ENCODE measurements at places on chromosomes 1 and 21. TPM values are rescaled to one million over a fixed set of nuclear protein-coding genes. Genes with fewer than 3 reads are reported as not detected.
A peak's percentile ranks its signal among the peaks of the same experiment; 100 is the strongest.

DCST1 gene
- 0.42 TPM for total RNA-seq

IL6R gene
- 44.4 TPM for total RNA-seq

CYP4Z1 gene
- total RNA-seq = 2.8 TPM

NCF2 gene
- total RNA-seq = 5.2 TPM

RABIF gene
- 6.4 TPM for total RNA-seq

- H3K27me3 ChIP-seq = no peaks in the 10 kb centered on the region
- no peaks in the 10 kb centered on the region for H3K36me3 ChIP-seq
Observed at GRCh38 chr1:241292973-241293372, 64.0 kb downstream of the RGS7 start.

DNA sequence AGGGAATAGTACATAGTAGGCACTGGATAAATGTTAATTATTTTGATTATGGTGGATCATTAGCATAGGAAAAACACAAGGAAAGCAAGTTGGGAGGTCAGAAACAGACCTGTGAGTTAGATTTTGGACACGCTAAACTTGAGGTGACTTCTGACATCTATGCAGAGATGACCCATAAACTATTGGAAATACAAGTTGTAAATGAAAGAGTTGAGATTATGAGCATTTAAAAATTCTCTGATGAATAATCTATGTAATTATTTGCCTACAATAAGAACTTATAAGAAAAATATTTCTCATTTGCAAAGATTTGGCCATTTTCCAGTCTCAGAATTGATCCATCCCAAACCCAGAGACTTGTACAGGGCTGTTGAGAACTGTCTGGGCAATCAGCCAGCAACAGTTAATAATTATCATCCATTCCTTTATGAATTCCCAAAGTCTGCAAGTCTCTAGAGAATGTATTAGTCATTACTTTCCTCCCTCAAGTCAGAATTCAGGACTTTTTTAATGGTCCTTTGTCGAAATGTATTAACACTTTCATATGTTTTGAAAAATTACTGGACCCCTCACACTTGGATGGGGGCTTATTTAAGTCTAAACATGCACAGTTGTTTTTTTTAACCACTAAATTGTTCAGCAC is 19.4 kb upstream of the SLAMF6 start:
- H3K36me3 ChIP-seq = no peaks in the 10 kb centered on the region
- no peak for DNase-seq
- H3K4me3 ChIP-seq = no peak overlapping the region

GRCh38 chr1:23997812-23998211 is 17.7 kb upstream of the SRSF10 start:
- no peaks in the 10 kb centered on the region for H3K27me3 ChIP-seq
- H3K4me1 ChIP-seq = peaks cover 9% of the 10 kb centered on the region
- H3K36me3 ChIP-seq = no peaks in the 10 kb centered on the region
- DNase-seq = no peak

DNA sequence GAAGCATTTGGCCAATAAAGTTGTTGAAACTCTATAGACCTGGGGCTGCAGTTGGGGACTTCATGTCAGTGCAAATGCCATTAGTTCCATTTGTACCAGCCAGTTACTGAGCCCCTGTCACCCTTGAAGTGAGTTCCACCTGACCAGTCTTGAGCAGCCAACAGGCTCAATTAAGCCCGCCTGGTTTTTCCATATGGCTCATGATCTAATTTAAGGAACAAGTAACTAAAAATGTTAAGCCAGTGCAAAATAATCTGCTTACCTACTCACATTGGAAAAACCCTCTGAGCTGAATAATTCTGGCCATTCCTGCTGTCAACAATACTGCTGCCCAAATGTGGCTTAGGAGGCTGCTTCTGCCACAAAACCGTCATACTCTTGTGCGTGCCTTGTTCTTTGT is 21.6 kb downstream of the NSUN4 start:
- H3K4me3 ChIP-seq = no peak overlapping the region
- H3K27ac ChIP-seq = no peak overlapping the region
- H3K36me3 ChIP-seq = peaks cover 81% of the 10 kb centered on the region
- no peaks in the 10 kb centered on the region for H3K27me3 ChIP-seq

GRCh38 chr1:110070671-110071242 is at the start of gene ALX3:
TSS of gene ALX3 (minus strand) at chr1:110070672. CDS start at chr1:110070612, 60 bp downstream.
- H3K36me3 ChIP-seq = no peaks in the 10 kb centered on the region
- H3K4me3 ChIP-seq = peak within 1 kb of the TSS; percentile 37
- DNase-seq = no peak

GRCh38 chr1:36166938-36167905 is 11.3 kb downstream of the MAP7D1 start:
- H3K27me3 ChIP-seq = no peaks in the 10 kb centered on the region
- peaks cover 90% of the 10 kb centered on the region for H3K4me1 ChIP-seq
- DNase-seq = no peak
- peaks cover 13% of the 10 kb centered on the region for H3K36me3 ChIP-seq

- H3K27me3 ChIP-seq = no peaks in the 10 kb centered on the region
- H3K4me3 ChIP-seq = no peak overlapping the region
- no peak for DNase-seq
- no peaks in the 10 kb centered on the region for H3K36me3 ChIP-seq
- H3K4me1 ChIP-seq = peaks cover 31% of the 10 kb centered on the region
Observed at GRCh38 chr1:158146739-158147138, 34.0 kb upstream of the CD1D start.

DNA sequence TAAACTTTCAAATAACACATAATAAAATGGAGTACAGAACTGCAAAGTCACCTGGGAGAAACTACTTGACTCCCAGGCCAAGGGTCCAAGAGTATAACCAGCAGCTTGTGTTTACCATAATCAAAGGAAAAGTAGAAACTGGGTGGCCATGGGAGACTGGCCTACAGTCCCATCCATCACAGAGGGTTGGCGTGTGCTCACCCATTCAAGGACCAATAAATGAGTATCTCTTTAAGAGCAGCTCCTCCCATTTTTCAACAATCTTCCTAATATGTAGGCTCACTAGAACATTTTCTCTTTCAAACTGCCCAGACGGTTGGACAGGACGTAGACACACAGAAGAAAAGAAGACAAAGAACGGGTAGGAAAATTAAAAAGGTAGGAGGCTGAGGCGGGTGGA is at the start of gene FMO3:
TSS of gene FMO3 (plus strand) at position 302 of the 400 bp plus-strand sequence. CDS start 1,754 bp downstream, outside the sequence.
- H3K4me3 ChIP-seq = no peak within 1 kb of the TSS
- no peak for DNase-seq
- H3K27ac ChIP-seq = no peak within 1 kb of the TSS
- no peaks in the 10 kb centered on the region for H3K36me3 ChIP-seq
- no peaks in the 10 kb centered on the region for H3K4me1 ChIP-seq

DNA sequence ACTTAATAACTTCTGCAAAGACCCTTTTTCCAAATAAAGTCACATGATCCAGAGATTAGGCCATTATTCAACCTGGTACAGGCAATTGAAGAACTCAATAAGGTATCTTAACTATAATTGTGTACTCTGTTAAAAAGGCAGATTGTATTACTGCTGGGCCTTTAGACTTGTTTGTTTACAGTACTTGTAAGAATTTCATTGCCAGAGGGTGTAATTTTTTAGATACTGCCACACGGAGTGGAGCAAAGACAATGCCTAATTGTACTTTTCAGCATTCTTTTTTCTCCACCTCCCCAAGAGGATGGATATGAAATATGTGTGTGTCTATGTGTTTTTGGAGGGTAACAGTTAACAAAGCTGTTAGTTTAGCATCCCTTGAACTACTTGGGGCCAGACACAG is 47.5 kb downstream of the HUNK start:
- no peak overlapping the region for H3K27ac ChIP-seq
- no peaks in the 10 kb centered on the region for H3K4me1 ChIP-seq
- H3K27me3 ChIP-seq = no peaks in the 10 kb centered on the region

- no peak overlapping the region for H3K4me3 ChIP-seq
- no peak for DNase-seq
- no peak overlapping the region for H3K27ac ChIP-seq
- no peaks in the 10 kb centered on the region for H3K36me3 ChIP-seq
Observed at GRCh38 chr1:247212627-247213617, 41.1 kb upstream of the ZNF124 start.

GRCh38 chr1:86449103-86449502 is 19.6 kb upstream of the CLCA1 start:
- H3K27me3 ChIP-seq = no peaks in the 10 kb centered on the region
- no peak for DNase-seq
- H3K36me3 ChIP-seq = no peaks in the 10 kb centered on the region
- no peak overlapping the region for H3K27ac ChIP-seq

DNA sequence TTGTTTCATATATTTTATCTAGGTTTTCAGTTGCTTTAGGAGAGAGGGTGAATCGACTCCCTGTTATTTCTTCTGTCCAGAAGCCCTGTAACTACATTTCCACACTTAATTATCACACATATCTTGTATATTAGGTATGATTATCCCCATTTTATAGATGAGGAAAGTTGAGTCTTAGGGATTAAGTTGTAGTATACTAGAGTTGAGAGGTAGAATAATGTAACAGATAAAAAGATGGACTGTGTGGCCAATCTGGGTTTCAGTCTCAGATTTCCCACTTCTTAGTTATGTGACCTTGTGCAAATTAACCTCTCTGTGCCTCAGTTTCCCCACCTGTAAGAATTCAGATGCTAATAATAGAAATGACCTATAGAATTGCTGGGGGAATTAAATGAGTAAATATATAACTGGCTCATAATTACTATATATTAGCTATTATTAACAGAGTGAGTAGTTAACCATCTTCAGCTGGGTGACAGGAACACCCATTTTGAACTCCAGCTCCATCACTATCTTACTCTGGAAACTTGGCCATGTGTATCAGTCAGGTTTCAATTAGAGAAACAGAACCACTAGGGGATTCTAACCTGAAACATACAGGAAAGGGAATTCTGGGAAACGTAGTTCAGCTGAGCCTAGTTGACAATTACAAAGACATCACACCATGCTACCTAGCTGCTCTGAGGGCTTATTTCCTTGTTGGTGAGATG is 20.4 kb upstream of the FOXO6 start:
- no peak overlapping the region for H3K27ac ChIP-seq
- no peak overlapping the region for H3K4me3 ChIP-seq
- no peaks in the 10 kb centered on the region for H3K27me3 ChIP-seq
- DNase-seq = no peak

DNA sequence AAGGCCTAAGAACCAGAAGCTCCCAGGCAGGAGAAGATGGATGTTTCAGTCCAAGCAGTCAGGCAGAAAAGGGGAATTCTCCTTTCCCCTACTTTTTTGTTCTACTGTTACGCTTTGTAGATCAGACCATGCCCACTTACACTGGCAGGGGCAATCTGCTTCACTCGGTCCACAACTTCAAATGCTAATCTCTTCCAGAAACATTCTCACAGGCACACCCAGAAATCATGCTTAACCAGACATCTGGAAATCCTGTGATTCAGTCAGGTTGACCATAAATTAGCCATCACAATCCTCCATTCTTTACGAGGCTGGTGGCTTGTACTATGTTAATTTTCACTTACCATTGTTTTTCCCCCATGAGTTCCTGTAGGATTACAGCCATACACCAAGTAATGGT is 23.8 kb upstream of the IL10 start:
- H3K4me1 ChIP-seq = no peaks in the 10 kb centered on the region
- no peaks in the 10 kb centered on the region for H3K27me3 ChIP-seq
- H3K36me3 ChIP-seq = no peaks in the 10 kb centered on the region
- DNase-seq = no peak
- H3K4me3 ChIP-seq = no peak overlapping the region

- DNase-seq = no peak
- H3K27ac ChIP-seq = no peak overlapping the region
- no peak overlapping the region for H3K4me3 ChIP-seq
- no peaks in the 10 kb centered on the region for H3K27me3 ChIP-seq
- H3K36me3 ChIP-seq = no peaks in the 10 kb centered on the region
Observed at GRCh38 chr1:230077011-230077410, 10.0 kb downstream of the GALNT2 start.

DNA sequence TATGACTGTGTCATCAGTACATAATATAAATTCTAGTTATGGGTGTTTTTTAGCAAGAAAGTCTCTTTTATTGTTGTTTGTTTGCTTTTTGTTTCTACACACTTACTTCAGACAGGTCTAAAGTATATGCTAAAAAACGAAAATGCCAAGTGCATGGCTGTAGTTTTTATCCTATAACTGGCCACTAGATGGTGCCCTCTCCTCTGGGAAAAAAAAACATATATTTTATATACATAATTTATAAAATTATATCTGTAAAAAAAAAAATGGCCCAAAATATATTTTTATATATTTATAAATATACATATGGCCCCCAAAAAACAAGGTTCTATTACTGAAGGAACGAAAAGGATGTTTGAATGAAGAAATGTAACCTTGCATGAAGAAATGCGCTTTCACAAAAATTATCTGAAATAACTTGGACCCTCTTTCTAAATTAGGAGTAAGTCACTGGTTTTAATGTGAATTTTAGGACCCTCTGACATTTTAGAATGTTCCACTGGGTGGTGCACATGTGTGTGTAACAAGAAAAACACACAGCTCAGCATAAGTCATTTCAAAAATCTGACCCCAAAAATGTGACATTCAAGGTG is 93.5 kb downstream of the TTLL7 start:
- H3K4me3 ChIP-seq = no peak overlapping the region
- no peaks in the 10 kb centered on the region for H3K36me3 ChIP-seq
- H3K27me3 ChIP-seq = no peaks in the 10 kb centered on the region
- no peak for DNase-seq
- H3K4me1 ChIP-seq = no peaks in the 10 kb centered on the region

All from esophagus muscularis mucosa (tissue), 4 donors.